Right atrium auricular region (tissue), 2 donors: ENCODE measurements at places on chromosomes 5 and 9. TPM values are rescaled to one million over a fixed set of nuclear protein-coding genes. Genes with fewer than 3 reads are reported as not detected.

GRCh38 chr5:131495536-131496399, 139.3 kb downstream of the RAPGEF6 start:
- DNase-seq: no peak
- no peak overlapping the region for H3K4me3 ChIP-seq
- H3K27me3 ChIP-seq: no peaks in the 10 kb centered on the region
- no peak overlapping the region for H3K27ac ChIP-seq
- no peaks in the 10 kb centered on the region for H3K4me1 ChIP-seq
- peaks cover 8% of the 10 kb centered on the region for H3K36me3 ChIP-seq

GRCh38 chr5:176535664-176536131, 1.5 kb downstream of the RNF44 start:
- no peaks in the 10 kb centered on the region for H3K27me3 ChIP-seq
- H3K27ac ChIP-seq: peak overlapping the region; percentile 99
- DNase-seq: no peak

GRCh38 chr5:9582406-9582805, 36.5 kb upstream of the SEMA5A start:
- no peaks in the 10 kb centered on the region for H3K36me3 ChIP-seq
- H3K27ac ChIP-seq: no peak overlapping the region
- H3K27me3 ChIP-seq: no peaks in the 10 kb centered on the region

- no peak overlapping the region for H3K4me3 ChIP-seq
- no peaks in the 10 kb centered on the region for H3K36me3 ChIP-seq
- H3K27ac ChIP-seq: no peak overlapping the region
- no peaks in the 10 kb centered on the region for H3K4me1 ChIP-seq
- no peaks in the 10 kb centered on the region for H3K27me3 ChIP-seq
Measured at GRCh38 chr9:37333288-37333687, 89.2 kb upstream of the GRHPR start.

DNA sequence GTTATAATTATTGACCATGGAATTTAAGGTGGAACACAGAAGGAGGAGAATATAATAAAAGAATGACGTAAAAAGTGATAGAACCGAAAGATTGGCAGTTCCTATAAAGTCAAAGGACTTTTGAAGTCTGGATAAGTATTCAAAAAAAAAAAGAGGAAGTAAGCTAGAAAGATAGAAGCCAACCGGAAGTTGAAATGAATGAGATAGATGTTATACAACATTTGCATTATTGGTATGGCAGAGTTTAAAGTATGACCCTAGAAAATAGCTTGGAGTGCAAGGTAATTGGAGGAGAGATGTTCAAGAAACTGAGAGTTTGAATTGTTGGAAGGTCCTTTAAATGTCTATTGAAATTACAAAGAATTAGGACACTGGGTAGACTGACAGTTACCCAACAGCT, 293.6 kb downstream of the FER start:
- no peaks in the 10 kb centered on the region for H3K4me1 ChIP-seq
- H3K36me3 ChIP-seq: no peaks in the 10 kb centered on the region
- no peaks in the 10 kb centered on the region for H3K27me3 ChIP-seq
- DNase-seq: no peak
- H3K27ac ChIP-seq: no peak overlapping the region
- H3K4me3 ChIP-seq: no peak overlapping the region

DNA sequence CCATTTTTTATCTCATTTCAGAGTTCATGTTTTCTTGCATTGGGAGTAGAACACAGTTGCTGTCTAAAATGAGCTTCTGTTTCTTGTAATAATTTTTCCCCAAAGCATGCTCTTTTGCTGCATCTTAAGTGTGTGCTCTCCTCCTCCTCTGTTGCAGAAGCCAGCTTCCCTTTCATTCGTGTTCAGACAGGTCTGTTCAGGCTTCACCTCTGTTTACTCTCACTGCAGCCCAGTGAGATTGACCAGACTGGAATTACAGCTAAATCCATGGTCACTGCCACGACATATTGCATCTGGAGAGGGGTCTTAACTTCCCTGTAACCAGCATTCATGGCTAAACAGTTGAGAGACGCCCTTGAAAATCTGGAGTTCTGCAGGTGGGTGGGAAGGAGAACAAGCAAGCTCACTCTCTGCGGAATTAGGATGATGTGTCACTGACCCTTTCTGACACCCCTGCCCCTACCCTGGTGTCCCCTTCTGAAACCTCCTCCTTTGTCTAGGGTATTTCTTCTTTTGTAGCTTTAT, 223.2 kb downstream of the FSTL4 start:
- H3K4me1 ChIP-seq: no peaks in the 10 kb centered on the region
- H3K27me3 ChIP-seq: no peaks in the 10 kb centered on the region
- H3K36me3 ChIP-seq: no peaks in the 10 kb centered on the region
- no peak for DNase-seq
- no peak overlapping the region for H3K4me3 ChIP-seq
- no peak overlapping the region for H3K27ac ChIP-seq

- no peaks in the 10 kb centered on the region for H3K4me1 ChIP-seq
- H3K4me3 ChIP-seq: no peak within 1 kb of the TSS
- H3K27ac ChIP-seq: no peak within 1 kb of the TSS
- no peaks in the 10 kb centered on the region for H3K27me3 ChIP-seq
- DNase-seq: no peak
Measured at GRCh38 chr9:110337727-110338126, at the start of gene TXNDC8. TSS of gene TXNDC8 (minus strand) at chr9:110337863.

- H3K27me3 ChIP-seq: no peaks in the 10 kb centered on the region
- H3K4me3 ChIP-seq: no peak overlapping the region
- H3K36me3 ChIP-seq: no peaks in the 10 kb centered on the region
- H3K27ac ChIP-seq: no peak overlapping the region
Measured at GRCh38 chr9:115018547-115019435, 88.4 kb upstream of the TNFSF8 start.

Gene IRGM
- total RNA-seq: not detected
